ENCODE measurements at places on chromosomes 12 and 14.

- DNase-seq: no peak
Observed at GRCh38 chr12:118827606-118828005, 153.7 kb upstream of the SRRM4 start.

GRCh38 chr14:64720131-64720576, 15.9 kb downstream of the PLEKHG3 start:
- peak; percentile 98 for DNase-seq

GRCh38 chr14:68894802-68895703, 84.0 kb downstream of the ACTN1 start:
- DNase-seq: peak; percentile 28

GRCh38 chr14:84477996-84478395, 1051.9 kb upstream of the FLRT2 start:
- no peak for DNase-seq

GRCh38 chr14:100893760-100894159, 9.8 kb downstream of the RTL1 start:
- no peak for DNase-seq

GRCh38 chr12:124175704-124176103, 119.2 kb upstream of the RFLNA start:
- DNase-seq: no peak

- DNase-seq: no peak
Observed at GRCh38 chr12:105538880-105539279, 208.4 kb downstream of the C12orf75 start.

DNA sequence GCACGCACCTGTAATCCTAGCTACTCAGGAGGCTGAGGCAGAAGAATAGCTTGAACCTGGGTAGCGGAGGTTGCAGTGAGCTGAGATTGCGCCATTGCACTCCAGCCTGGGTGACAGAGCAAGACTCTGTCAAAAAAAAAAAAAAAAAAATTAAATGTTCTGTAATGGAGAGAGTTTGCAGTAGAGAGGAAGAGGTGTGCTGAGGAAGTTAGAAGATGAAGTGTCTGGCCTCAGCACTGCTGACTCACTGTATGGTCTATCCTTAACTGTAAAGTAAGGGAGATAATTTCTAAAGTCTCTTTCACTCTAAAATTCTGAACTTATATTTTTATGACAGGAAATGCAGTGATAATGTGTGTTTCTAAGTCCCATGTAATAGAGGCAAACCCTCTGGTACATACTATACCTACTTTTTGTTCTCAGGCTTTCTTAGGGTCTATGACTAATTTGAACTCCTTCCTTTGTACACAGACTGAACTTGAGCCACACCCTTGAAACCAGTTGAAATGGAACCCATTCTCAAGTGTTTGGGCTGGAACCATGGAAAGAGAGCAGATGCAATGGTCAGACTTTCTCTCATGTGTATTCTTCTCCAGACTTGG, 278.1 kb upstream of the FAR2 start:
- DNase-seq: no peak

DNA sequence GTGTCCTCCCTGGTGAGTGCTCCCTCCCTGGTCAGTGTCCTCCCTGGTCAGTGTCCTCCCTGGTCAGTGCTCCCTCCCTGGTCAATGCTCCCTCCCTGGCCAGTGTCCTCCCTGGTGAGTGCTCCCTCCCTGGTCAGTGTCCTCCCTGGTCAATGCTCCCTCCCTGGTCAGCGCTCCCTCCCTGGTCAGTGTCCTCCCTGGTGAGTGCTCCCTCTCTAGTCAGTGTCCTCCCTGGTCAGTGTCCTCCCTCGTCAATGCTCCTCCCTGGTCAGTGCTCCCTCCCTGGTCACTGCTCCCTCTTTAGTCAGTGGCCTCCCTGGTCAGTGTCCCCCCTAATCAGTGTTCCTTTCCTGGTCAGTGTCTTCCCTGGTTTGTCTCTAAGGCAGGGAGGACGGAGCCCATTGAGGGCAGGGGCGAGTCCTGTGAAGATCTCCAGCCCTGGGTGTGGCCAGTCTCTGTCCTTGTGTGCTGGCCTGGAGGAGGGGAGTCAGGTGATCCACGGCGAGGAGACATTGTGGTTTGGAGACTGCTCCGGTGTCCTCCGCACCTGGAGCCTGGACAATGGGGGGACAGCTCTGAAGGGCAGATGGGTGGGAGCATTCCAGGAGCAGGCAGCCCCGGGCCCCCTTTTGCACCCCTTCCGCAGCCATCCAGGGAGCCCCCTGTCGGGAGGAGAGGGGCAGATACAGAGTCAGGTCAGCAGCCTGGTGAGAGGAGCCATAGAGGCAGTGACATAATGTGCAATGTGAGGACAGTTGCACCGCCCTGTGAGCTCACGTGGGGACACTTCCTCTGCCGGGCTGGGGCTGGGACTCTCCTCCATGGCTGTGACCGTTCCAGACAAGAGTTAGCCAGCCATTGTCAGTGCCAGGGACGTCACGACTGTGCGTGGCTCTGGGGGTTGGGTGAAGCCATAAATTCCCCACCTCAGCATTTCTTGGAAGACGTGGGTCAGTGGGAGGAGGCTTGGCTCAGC, 93.4 kb downstream of the ADGRD1 start:
- no peak for DNase-seq

- no peak for DNase-seq
Observed at GRCh38 chr14:104149617-104150135, 11.3 kb downstream of the KIF26A start.

GRCh38 chr12:69123919-69124638, 115.3 kb upstream of the CPSF6 start:
- DNase-seq: peak; percentile 88

- no peak for DNase-seq
Observed at GRCh38 chr14:63401646-63402045, 82.9 kb upstream of the GPHB5 start.

- no peak for DNase-seq
Observed at GRCh38 chr12:66206141-66206540, 17.1 kb downstream of the IRAK3 start.

- DNase-seq: no peak
Observed at GRCh38 chr12:64992116-64992515, 129.0 kb downstream of the WIF1 start.
